ENCODE measurements at places on chromosomes 1 and 21.

- no peak for DNase-seq
Measured at GRCh38 chr1:46248122-46248920, 758 bp downstream of the RAD54L start.

DNA sequence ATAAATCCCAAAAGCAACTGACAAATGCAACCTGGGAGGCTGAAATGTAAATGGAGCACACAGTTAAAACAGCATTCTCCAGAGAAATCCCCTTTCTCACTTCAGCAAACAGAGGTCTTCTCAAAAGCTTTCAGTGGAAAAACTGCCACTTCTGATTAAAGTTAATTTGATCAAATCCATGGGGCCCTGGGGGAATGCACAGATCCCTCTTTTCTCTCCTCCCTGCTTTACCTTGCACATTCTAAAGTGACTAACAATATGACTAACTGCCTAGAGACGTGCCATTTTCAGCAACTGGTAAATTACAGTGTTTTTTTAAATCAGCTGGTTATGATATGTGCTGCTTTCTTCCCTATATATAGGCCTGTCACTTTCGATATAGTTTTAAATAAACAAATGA, 142.5 kb downstream of the RERE start:
- no peak for DNase-seq

GRCh38 chr1:193283016-193283415, 96.6 kb upstream of the B3GALT2 start:
- no peak for DNase-seq

DNA sequence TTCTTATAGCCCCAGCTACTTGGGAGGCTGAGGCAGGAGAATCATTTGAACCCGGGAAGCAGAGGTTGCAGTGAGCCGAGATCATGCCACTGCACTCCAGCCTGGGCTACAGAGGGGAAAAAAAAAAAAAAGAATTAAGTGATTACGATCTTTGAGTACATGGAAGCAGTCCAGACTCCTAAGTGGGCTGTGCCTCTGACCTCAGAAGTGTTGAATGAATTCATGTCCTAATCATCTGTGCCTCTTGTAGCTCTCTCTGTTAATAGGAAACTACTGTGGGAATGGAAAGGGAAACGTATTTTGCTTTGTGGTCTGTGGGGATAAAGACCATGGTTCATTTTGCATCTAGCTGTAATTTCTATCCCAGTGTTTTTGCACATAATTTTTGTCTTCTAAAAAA, 8.4 kb upstream of the IVNS1ABP start:
- DNase-seq = no peak

DNA sequence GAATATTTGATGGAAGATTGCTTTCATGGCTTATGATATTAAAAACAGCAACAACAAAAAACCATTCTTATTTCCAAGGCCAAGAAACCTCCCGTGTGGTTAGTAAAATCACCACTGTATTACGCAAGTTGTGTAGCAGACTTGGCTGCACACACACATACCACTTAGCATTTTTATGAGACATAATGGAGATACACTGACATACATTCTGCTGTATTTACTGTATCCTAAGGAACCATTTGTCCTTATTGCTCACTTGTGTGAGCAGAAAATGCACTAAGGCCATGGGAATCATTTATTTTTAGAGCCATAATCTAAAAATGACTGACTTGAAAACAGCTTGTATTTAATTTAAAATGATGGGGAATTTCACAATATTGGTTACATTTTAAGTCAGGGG, 584 bp upstream of the C1orf141 start:
- no peak for DNase-seq

DNA sequence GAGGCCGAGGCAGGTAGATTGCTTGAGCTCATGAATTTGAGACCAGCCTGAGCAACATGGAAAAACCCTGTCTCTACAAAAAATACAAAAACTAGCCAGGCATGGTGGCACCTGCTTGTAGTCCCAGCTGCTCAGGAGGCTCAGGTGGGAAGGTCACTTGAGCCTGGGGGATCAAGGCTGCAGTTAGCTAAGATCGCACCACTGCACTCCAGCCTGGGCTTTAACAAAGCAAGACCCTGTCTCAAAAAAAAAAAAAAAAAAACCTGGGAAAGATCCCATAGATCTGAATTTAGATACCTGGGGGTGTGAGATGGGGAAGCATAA, 32.9 kb downstream of the NIBAN1 start:
- DNase-seq = no peak

DNA sequence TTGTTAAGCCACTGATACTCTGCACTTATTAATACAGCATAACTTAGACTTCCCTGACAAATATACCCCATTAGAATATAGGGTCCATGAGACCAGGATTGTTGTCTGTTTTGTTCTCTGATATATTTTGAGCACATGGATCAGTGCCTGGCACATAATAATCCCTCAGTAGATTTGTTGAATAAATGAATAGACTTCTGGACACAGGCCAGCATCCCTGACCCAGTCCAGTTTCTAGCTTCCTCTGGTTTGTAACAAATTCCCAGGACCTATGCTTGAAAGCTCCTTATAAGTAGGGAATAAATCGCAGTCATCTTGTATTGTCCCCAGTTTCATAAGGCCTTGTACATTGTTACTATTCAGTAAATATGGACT, 58.2 kb upstream of the GADD45A start:
- no peak for DNase-seq

- DNase-seq = no peak
Measured at GRCh38 chr1:42231253-42231652, 66.7 kb upstream of the GUCA2A start.

GRCh38 chr1:23722652-23723051, 20.6 kb upstream of the ELOA start:
- DNase-seq = no peak

DNA sequence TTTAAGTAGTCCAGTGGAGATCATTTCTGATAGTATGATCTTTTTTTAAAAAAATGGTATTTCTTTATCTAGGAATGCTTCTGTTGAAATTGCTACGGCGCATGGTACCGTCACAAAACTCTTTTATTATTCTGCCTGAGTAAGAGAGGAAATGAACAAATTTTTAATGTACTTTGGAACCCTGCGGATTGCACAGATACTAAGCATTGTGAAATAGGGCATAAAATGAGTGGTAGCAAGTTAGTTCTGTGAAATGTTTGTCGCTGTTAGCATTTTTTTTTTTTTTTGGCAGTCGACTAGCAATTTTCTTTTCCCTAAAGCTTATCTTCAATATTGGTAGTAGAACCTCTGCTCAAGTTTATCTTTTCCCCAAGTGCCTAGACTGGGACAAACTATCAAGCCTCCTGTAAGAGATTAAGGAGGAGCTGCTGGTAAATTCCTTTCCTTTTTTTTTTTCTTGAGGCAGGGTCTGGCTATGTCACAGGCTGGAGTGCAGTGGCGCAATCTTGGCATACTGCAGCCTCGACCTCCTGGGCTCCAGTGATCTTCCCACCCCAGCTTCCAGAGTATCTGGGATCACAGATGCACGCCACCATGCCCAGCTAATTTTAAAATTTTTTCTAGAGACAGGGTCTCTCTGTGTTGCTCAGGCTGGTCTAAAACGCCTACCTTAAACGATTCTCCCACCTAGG, 2.2 kb downstream of the ITSN1 start:
- no peak for DNase-seq

DNA sequence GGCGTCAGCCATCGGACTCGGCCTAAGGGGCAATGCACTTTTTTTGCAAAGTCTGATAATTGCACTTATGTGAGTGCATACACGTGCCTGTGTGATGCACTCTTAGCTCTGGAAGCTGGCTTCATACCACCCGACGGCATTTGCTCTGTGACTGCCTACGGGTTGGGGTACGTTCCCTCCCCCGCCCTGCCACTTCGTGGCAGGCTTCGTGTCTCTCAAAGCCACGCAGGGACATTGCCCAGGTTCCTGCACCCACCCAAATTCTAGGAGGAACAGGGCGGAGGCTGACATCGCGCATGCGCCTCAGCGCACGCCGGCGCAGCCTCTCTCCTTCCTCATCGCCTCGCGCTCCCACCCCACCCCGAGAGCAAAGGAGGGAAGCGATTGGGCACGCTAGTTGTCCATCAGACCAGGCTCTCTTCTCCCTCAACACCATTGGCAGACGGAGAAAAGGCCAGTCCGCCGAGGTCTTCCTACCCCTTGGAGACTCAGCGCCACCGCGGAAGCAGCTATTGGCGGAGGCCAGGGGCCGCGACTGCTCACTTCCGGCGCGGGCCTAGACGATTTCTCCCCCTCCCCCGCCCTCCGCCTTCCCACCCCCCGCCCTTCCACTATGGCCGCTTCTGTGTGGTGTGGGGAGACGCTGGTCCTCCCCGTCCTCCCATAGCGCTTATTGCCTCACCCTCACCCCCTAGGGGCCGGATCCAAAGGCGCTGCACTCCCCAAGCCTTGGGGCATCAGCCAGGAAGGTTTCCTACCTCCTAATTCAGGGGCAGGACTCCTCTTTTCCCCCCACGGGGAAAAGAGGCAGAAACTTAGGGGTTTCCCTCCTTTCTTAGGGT, at the start of gene INTS3:
Gene INTS3 (plus strand): TSS at position 588 of the 842 bp plus-strand sequence. CDS start 585 bp downstream, outside the sequence.
- peak; percentile 98 for DNase-seq

- DNase-seq = no peak
Measured at GRCh38 chr1:15947382-15948090, 28.4 kb downstream of the ZBTB17 start.

DNA sequence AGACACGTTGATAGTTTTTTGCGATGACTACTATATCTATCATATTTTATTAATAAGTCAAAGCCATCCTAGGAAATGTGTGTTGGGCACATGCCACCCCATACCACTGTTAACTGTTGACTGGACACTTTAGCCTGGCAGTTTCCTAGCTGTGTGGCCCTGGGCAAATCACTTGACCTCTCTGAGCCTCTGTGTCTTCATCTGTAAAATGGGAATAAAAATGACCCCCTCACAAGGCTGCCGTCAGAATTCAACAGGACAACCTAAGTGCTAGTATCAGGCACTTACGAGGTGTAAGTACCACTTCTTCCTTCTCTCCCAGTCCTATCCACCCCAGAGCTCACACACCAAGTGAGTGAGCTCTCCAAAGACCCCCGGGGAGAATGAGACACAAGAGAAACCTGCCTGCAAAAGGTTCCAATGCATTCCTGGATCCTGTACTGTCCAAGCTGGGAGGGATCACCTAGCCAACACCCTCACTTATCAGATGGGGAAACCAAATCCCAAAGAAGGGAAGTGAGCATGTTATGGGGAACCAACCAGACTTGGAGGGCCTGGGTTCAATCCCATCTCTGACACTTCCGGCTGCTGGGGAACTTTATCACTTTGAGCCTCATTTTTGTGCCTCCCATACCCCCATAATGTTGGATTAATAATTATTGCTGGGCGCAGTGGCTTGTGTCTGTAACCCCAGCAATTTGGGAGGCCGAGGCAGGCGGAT, 24.9 kb downstream of the HSPG2 start:
- no peak for DNase-seq

DNA sequence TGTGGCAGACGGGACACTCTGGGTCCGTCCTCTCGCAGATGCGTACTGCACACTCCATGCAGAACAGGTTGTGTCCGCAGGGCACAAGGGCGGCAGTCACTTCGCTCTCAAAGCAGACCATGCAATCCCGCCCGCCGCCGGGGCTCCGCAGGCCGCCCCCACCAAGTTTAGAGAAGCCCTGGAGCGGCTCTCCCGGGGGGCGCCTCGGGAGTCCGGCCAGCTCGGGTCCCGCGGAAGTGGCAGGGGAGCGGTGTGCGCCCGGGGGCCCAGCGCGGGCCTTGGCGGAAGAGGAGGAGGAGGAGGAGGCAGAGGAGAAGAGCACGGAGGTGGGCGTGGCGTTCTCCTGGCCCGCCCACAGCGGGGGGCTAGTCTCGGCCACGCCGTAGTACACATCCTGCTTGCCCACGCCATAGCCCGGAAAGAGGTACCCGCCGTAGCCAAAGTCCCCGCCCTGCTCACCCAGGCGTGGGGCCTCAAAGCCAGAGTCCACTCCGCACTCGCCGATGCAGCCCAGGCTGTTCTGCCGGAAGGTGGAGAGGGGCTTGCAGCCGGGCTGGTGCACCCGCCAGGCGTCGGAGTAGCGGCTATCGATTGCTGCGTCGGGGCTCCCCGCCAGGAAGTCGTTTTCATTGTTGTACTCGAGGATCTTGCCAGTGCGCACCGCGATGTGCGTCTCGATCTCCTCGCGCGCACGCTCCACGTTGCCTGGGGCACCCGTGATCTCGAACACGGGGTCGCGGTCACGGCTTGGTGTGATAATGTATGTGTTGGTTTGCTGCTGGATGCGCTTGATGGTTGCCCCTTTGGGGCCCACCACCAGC, 5.4 kb downstream of the MEX3A start:
- DNase-seq = no peak

DNA sequence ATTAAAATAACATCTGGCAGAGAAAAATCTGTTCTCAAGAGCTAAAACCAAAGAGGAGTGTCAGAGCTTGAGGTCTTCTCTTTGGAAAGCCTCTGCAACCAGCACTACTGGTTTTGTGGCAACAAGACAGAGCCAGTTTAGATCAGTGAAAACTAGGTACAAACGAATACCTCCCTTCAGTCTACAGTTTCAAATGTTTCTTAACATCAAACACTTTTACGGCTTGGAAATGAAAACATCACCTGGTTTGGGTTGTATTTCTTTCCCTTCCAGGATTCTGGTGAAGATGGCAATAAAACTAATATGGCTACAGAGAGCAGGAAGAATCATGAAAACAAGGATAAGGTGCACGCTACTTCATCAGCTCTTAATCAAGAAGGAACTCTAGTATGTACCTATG, 339.4 kb upstream of the ESRRG start:
- DNase-seq = no peak

DNA sequence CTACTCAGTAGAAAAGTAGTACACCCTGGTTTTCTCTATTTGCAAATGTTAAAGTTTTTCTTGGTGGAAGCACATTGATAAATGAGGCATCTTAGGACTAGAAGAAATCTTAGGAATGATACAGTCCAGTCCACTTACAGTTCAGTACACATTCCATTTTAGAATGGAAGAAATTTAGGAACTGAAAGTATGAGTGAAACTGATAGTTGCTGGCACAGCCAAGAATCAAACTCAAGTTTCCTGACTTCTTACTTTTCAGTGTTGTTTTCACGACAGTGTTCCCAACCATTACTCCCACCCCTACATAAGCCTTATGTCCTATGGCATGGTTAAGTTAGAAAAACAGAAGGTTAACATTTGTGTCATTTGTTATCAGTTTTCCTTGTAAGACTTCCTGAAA, 258.5 kb downstream of the BACH1 start:
- no peak for DNase-seq

- DNase-seq = no peak
Measured at GRCh38 chr1:233503366-233503954, 110.4 kb upstream of the KCNK1 start.

DNA sequence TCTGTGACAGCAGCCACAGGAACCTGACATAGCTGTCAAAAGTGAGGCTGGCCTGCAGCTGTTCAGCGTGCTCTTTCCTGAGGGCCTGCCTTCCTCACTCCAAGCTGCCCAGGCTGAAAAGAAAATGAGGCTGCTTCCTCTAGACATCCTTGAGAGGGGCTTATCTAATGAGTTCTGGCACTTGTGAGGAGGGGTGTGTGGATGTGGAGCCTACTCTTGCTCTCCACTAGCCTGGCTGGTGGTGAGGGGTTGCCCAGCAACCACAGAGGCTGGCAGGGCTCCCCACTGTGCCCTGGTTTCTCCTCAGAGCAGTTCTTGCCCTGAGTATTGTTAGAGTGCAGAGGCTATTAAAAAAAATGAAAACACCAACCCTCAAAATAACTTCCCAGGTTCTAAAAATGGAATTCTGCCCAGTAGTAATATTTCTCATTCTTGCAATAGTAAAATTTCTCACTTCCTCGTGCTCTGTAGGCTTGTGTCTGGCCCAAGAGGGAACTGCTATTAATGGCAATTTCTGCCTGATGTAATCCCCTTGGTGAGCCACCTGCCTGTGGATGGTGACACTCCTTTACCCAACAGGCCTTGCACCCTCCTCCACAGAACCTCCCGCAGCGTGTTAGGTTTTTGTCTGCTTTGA, 52.6 kb upstream of the EPS8L3 start:
- no peak for DNase-seq

Measured in stimulated activated CD8-positive, alpha-beta memory T cell treated with anti-CD3 and anti-CD28 coated beads, Interleukin-4, amount 100 ng/mL, for 1 hour (primary cell).